ENCODE measurements at places on chromosomes 6 and 20.

GRCh38 chr6:155200012-155200411 is 63.8 kb upstream of the CLDN20 start:
- no peak for DNase-seq

DNA sequence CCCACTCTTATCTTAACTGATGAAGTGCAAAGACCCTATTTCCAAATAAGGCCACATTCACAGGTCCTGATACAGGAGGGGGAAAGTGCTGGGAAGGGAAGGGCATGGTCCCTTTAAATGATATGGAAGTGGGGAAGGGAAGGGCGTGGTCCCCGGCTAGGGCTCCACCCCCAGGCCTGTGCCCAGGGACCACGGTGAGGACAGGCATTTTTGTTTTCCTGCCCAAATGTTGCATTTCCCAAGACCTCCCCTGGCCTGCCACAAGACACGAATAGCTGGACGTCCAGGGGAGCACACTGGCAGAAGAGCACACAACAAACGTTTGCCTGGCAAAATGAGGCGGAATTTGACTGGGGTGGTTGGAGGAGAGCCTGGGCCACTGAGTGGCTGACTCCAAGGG is 16.1 kb upstream of the HFE start:
- DNase-seq = no peak

DNA sequence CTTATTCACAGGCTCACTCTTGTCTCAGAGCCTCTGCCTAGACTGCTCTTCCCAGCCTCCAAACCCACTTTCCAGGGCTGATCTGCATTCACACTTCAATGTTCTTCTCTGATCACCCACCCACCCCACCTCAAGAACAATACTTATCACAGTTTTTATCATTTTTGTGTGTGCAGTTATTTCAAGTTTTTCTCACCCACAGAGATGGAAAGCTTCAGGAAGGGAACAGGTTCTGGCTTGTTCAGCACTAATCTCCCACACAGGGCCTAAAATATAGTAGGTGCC is 160.9 kb downstream of the MRPL14 start:
- DNase-seq = no peak

GRCh38 chr6:152117156-152118133 is 310.0 kb downstream of the ESR1 start:
- DNase-seq = no peak

GRCh38 chr6:89985751-89986493 is 91.7 kb downstream of the GJA10 start:
- no peak for DNase-seq

GRCh38 chr6:8238773-8239683 is 136.7 kb upstream of the EEF1E1 start:
- DNase-seq = no peak

DNA sequence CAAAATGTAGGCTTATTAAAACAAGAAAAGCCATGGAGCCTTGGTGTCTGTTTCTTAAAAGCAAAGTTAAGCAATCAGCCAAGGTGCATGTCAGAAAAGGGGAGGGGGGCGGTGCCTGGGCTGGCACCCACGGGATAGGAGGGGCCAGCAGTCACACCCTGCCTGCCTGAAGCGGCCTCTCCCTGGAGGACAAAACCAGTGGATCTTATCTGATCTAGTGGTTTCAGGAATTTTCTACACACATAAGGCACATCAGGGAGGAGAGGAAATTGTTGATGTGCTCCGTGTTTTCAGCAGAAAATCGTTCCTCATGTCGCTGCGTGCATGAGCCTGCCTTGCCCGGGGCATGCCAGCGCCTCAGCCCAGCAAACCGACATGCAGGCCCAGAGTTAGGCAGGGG is 276.4 kb downstream of the TAF4 start:
- no peak for DNase-seq

- DNase-seq = peak; percentile 48
Observed at GRCh38 chr6:125858427-125859320, 67.9 kb downstream of the NCOA7 start.

DNA sequence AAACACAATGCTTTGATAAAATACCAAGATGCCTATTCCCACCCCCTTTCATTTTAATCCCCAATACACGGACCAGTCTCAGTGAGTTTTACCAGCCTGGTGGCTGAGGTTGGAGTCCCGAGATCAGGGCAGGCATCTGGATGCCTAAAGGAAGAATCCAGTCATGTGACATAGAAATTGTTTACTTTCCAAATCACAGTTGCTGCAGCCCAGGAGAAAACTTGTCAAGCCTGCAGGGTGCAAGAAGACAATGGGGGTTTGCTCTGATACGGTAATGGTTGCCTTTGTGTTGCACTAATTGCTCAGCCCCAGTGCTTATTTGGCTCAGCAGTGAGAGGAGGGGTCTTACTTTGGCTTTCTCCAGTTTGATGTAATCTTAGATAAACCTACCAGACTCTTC is 308.5 kb upstream of the POU3F2 start:
- no peak for DNase-seq

DNA sequence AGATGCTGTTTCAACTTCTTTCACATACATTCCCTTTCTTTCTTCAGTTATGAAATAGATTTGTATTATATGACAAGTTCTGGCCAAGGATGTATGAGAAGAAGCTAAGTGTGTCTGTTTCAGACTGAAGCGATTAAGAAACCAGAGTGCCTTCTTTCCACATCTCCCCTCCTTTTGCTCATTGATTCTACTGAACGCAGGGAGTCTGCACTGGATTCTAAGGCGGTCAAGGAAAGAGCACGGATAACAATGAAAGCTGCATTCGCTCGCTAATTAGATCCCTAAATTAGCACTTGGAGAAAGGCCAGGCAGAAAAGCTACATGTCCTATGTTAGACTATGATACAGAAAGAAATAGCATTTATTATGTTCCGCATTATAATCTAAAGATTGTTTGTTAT is 267.7 kb downstream of the HAO1 start:
- DNase-seq = no peak

- DNase-seq = no peak
Observed at GRCh38 chr20:23666189-23666588, 22.6 kb downstream of the CST4 start.

DNA sequence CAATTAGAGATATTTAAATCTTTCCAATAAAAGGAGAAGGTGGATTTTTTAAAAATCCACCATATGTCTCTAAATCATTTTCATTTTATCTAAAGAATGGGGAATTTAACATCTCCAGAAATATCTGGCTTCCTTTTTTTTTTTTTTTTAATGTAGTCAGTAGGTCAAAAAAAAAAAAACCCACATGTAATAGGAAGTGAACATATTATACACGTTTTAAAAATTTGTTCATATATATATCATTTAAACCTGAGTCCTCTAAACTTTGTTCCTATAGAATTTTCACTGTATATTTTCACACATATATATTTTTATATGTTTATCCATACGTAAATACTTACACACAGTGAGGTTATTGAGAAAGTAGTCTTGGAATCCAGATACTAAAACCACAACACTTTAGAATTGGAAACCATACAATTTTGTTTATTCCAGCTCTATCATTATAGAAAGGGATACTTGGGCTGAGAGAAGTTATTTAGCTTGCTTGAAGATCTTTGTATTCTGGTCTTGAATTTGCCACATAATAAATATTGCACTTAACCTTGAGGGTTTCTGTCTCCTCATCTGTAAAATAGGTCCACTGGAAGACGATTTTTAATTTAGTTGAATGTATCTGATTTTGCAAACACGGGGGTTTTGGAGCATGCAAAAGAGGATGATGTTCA is 62.1 kb upstream of the ZNF217 start:
- DNase-seq = no peak

DNA sequence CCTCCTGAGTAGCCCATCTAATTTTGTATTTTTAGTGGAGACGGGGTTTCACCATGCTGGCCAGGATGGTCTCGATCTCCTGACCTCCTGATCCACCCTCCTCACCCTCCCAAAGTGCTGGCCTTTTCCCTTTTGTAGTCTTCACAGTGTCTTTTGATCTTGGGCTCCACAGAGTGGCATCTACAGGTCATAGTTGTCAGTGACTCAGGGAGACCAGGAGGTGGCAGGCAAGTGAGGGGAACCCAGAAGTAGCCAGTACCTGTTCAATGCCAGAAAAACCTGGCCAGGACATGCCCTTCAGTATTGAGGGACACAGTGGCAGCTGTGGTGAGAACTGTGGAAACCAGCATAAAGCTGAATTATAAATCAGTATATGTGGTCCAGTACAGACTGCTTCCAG is 19.6 kb downstream of the RPP21 start:
- DNase-seq = peak; percentile 19

- no peak for DNase-seq
Observed at GRCh38 chr6:1179571-1180459, 132.1 kb upstream of the FOXQ1 start.

GRCh38 chr6:56047931-56048540 is 172.6 kb upstream of the BMP5 start:
- no peak for DNase-seq

GRCh38 chr20:22052025-22052650 is 346.7 kb downstream of the PAX1 start:
- no peak for DNase-seq

GRCh38 chr6:159996626-159997497 is 28.0 kb downstream of the IGF2R start:
- DNase-seq = no peak

DNA sequence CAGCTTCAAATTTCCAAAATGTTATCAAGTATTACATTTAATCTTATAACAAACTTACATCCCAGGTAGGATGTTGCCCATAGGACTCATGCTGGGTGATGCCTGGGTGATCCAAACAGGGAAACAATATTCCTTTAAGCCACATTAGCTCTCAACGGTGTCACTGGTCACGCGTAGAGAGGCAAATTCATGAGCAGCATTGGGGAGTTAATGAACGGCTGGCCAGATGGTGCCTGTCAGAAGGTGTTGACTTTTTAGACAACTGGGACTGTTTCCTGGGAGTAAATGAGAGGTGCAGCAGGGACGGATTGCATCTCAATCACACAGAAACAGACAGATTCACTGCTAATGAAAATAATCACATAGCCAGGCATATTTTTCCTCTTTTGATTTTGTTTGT is 83.3 kb upstream of the ID4 start:
- no peak for DNase-seq

GRCh38 chr20:45378191-45378590 is at the start of gene TP53TG5:
Gene TP53TG5 (minus strand): TSS chr20:45378325. CDS start chr20:45378236, 89 bp downstream.
- no peak for DNase-seq

DNA sequence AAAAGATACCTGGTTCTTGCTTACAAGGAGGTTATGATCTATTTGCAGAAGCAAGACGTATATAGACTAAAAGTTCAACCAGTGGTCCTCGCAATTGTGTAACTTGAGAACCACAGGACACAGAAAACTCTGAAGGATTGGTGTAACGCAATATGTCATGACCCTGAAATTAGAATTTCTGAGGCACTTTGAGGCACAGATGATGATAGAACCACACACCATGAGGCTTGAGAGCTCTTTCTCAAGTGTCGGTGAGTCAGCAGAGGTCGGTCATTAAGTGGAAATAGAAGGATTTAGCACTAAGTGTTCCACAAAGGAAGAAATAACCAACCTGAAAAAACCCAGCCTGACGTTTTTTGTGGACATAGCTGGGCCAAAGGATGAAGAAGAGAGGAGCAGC is 15.3 kb upstream of the CCN2 start:
- DNase-seq = no peak

DNA sequence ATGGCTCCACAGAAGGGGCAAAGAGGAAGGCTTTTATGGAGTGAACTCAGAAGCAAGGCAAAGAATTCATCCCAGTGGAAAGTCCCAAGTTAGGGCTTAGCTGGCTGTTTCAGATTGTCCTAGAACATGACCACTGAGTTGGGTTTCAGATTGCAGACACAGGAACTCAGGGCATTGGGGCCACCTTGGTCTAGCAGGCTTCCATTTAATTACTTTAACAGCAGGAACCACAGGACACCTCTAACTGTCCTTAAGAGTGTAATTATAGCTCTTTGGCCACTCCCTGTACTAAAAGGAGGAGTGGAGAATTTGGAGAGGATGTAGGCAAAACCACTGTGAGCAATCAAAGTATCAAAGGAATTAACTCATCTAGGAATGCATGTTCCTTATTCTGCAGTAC is 150.6 kb upstream of the AGPAT4 start:
- no peak for DNase-seq

GRCh38 chr20:41889126-41889843 is 271.1 kb upstream of the CHD6 start:
- no peak for DNase-seq

DNA sequence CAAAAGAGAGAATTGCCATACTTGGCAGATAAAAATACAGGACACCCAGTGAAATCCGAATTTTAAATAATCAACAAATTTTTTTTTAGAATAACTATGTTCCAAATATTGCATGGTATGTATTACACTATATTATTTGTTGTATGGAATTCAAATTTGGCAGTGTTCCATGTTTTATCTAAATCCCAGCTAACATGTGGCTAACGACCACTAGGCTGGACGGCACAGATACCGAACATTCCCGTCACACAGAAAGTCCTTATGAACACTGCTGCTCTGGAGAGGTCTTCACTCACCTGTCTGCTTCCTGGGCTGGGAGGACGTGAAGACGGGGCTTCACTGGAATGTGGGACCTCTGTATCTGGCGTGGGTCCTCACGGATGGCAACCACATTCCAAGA is 32.8 kb downstream of the SNX5 start:
- no peak for DNase-seq

DNA sequence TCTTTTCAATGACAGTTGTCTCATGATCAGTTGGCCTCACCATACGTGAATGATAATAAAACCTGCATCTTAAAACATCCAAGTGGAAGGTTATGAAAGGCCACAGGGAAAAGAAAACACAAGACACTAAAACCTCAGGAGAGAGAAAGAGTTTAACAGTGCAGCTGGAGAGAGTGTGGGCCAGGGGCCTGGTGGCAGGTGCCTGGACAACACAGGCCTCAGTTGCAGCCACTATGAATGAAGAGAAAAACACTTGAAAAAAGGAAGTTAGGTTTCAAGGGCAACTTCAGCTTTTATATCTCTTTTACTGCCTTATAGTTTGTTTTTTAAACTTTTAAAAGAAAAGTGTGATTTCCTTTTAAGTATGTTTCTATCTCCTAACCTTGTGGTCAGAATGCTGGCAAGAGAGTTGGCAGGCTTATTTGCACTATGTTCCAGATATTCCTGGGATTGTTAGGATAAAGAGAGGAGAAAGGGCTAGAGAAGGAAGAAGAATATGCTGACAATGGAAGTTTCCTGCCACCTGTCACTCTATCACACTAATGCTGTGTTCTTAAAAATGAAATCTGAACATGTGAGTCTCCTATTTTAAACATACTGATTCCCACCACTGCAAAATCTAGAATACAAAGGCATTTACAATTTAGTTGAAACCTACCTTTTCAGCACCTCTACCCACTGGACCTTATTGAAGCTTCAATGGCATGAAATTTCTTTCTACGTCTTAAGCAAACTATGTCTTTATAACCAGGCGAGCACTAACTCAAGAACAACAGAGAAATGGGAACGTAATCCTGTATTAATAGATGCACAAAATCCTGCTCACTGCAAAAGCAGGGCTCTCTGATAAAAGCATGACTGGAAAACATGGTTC is 222.4 kb downstream of the CD83 start:
- DNase-seq = no peak

DNA sequence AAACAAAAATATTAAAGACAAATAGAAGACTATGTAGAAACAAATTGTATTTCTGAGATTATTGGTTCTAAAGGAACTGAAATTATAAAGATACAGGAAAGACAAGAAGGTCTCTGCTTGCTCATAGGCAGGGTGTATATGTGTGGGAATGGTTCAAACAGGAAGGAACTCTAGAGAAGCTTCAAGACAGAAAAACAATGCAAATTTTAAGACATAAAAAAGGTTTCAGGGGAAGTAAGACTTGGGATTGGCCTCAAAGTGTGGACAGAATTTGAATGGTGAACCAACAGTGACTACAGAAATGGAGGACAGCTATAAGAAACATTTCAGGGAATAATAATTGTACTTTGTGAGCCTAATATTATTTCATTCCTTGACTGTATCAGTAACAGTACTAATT is 50.3 kb downstream of the OR2B2 start:
- no peak for DNase-seq
